ENCODE measurements at places on chromosomes 2 and 18. TPM values are rescaled to one million over a fixed set of nuclear protein-coding genes. Genes with fewer than 3 reads are reported as not detected.

Gene BCL11A
- 17.6 TPM for total RNA-seq

DNA sequence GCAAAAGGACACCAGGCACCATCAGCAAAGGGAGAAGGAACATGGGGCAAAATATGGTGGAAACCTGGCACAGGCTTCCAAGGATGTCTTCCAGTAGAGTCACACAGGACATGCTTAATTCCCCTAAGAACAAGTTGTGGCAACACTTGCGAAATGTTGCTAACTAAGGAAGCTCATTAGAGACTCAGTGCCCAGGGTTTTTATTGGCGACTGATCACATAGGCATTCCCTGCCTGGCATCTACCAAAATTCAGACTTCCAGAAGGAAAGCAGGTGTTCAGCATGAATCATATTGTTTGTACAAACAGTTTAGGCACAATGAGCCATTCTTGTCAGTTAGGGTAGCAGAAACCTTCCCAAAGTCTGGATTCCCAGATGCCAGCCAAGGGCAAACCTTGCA lies 25.7 kb downstream of the SLC4A1AP start:
- H3K27me3 ChIP-seq, result no peaks in the 10 kb centered on the region
- H3K4me3 ChIP-seq, result no peak overlapping the region
- peaks cover 85% of the 10 kb centered on the region for H3K36me3 ChIP-seq
- no peak overlapping the region for H3K27ac ChIP-seq
- DNase-seq, result no peak

DNA sequence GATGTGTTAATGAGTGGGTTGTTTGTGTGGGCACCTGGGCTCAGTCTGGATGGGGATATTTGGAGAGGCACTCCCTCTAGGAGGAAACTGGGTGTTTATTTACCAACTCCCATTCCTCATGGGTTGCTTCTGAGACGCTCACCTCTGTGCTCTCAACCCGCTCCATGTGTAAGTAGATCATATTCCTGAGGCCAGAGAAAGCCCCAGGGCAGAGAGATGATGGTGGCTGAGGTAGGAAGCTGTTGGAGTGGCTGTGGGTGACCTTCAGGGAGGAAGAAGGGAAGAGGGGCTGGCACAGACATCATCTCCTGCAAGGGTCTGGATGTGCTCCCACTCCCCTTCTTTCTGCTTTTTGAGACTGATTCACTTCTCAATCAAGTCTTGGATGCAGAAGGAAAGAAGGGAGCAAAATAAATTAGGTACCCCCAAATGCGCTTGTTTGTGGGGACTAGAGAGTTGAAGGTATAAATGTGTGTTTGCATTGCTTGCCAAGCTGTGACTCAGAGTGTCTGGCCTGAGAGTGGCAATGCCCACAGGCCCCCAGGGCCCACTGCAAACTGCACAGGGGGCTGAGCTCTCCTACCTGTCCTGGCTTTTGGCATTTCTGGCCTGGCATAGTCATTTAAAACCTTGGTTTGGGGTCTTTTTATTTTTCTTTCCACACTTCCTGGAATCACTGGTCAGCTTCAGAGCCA lies 57.2 kb upstream of the TNP1 start:
- H3K4me3 ChIP-seq, result no peak overlapping the region
- no peak for DNase-seq
- H3K27ac ChIP-seq, result no peak overlapping the region
- H3K36me3 ChIP-seq, result no peaks in the 10 kb centered on the region
- peaks cover 6% of the 10 kb centered on the region for H3K4me1 ChIP-seq

DNA sequence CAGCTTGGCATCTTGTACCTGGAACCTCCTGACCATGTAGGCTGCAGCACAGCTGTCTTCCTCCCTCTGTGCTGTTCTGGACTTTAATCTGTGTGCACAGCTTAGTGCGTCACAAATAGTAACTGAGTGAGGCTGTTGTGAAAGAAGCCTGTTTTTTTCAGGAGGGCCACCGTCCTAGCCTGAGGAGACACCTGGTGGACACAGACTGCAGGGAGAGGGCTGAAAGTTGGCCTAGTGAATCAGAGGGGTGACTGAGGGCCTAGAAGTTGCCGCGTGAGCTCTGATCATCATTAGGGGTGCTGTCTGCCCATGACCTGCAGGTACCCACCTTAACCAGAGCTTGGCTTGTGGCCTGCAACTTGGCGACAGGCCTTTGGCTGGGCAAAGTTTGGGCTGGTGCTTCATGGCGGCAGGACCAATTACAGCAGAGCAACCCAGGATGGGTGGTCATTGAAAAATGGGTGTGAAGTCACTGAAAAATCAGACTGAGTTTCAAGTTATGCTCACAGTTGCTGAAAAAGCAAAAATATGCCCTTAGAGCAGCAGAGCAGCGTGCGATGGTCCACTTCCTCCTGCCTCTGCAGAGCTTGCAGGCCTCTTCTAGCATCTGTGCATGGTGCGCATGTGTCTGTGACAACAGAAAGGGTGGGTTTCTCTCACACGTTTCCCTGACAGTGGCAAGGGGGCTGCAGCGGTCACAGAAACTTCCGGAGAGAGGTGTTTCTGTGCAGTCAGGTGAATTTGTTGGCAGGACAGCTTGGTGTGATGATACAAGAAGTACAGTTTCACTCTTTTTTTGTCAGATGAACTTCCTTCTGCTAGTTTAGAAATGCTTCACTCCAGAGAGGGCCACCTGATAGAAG lies 9.6 kb downstream of the GDF7 start:
- no peaks in the 10 kb centered on the region for H3K4me1 ChIP-seq
- peaks cover 34% of the 10 kb centered on the region for H3K27me3 ChIP-seq
- DNase-seq, result peak; percentile 61
- peaks cover 4% of the 10 kb centered on the region for H3K36me3 ChIP-seq
- H3K27ac ChIP-seq, result no peak overlapping the region

DNA sequence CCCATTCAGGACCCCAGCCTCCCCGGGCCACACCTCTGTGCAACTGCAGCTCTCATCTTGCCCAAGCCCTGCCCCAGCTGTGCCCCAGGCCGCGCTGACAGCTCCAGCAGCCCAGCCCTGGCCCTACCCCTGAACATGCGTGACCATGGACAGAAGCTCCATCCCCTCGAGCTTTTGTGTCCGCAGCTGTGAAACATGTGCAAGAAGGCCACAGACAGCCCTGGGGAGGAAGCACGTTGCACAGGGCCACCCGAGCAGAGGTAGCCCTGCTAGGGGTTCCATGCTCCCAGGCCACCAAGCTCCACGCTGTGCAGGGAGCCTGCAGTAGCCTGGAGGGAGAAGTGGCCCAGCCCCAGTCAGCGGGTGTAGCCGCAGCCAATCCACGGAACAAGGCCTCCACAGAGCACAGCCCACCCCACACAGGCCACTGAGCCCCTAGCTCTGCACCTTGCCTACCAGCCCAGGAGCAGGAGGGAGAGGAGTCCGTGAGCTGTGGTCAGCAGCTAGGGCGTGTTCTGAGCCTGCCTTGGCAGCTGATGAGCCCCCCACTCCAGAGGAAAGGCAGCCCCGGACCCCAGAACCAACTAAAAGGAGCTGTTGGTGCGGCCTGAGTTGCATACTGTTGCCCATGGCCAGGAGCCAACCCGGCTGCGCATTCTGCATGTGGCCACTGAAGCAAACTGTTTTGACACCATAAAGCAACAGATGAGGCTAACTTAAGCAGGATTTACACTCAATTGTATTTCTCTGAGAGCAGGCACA lies 184.0 kb downstream of the SEPTIN10 start:
- no peak for DNase-seq
- no peak overlapping the region for H3K4me3 ChIP-seq
- no peaks in the 10 kb centered on the region for H3K4me1 ChIP-seq
- H3K27me3 ChIP-seq, result no peaks in the 10 kb centered on the region

GRCh38 chr18:22346953-22347605 lies 70.6 kb downstream of the CTAGE1 start:
- H3K36me3 ChIP-seq, result no peaks in the 10 kb centered on the region
- H3K27me3 ChIP-seq, result peaks cover 44% of the 10 kb centered on the region
- no peak overlapping the region for H3K4me3 ChIP-seq
- H3K27ac ChIP-seq, result no peak overlapping the region
- peak; percentile 90 for DNase-seq

Gene TMEM169
- total RNA-seq, result 3.6 TPM

DNA sequence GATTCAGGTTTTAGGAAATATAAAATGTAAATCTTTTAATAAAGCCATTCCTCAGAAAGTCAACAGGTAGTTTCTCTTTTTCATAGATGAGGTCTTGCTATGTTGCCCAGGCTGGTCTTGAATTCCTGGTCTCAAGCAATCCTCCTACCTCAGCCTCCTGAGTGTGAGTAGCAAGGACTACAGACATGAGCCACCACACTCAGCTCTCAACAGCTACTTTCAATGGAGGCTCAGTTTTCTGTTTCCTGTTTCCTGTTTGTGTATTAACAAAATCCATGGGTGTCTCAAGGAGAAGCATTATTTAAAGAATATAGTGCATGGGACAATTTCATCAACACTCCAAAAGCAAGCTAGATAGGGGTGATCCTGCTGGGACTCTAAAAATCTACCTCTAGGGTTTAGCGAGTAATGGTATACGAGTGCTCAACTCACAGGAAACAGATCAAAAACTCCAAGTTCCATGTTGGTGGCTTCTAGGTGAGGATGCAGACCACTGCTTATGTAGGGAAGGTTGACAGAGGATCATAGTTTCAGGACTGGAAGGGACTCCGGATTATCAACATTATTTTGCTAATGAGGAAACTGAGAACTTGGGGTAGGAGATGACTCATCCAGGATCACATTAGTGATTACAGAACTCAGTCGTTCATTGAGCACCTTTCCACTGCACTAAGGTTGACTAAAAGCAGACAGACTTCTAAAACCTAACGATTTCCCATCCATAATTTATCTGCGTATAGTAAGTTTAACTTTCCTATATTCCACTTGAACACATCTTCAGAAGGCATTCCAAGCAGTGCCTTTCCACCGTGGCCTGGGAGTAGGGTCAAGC lies 61.7 kb upstream of the WIPF1 start:
- H3K4me1 ChIP-seq, result no peaks in the 10 kb centered on the region
- no peaks in the 10 kb centered on the region for H3K27me3 ChIP-seq
- H3K4me3 ChIP-seq, result no peak overlapping the region
- no peak overlapping the region for H3K27ac ChIP-seq
- no peak for DNase-seq

GRCh38 chr2:73070643-73071359 lies 711 bp downstream of the SFXN5 start:
- no peaks in the 10 kb centered on the region for H3K36me3 ChIP-seq
- no peaks in the 10 kb centered on the region for H3K27me3 ChIP-seq
- peak overlapping the region; percentile 81 for H3K27ac ChIP-seq
- H3K4me3 ChIP-seq, result peak overlapping the region; percentile 95

DNA sequence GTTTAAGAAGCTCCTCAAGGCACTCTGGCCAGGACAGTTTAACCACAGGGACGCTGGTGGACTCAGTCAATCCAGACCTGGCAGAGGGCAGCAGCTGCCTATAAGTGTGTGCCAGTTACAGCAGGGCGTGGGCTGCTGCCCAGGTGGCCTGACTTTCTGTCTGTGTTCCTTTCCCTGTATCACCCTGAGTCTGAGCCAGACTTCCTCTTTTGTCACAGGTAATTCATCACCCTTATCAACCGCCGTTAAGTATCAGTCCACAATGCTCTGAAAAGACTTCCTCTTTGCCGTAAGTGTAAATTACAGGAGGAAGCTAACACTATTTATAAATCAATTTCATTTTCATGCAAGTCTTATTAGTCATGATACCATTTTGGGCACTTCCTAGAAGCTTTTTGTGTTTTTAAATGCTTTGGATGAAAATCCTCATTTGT lies 7.0 kb downstream of the LPIN1 start:
- peaks cover 23% of the 10 kb centered on the region for H3K4me1 ChIP-seq
- H3K27ac ChIP-seq, result no peak overlapping the region
- no peak for DNase-seq

Gene CXCR1
- not detected for total RNA-seq

Gene C2orf15
- total RNA-seq, result 4.3 TPM

DNA sequence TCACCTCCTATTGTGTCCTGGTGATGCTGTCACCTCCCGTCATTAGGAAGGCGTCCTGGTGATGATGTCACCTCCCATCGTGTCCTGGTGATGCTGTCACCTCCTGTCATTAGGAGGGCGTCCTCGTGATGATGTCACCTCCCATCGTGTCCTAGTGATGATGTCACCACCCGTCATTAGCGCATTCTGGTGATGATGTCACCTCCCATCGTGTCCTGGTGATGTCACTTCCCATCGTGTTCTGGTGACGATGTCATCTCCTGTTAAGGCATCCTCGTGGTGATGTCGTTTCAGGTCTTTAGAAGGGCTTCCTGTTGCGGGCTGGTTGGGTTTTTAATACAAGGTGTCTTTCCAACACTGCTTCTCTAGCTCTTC lies 40.7 kb downstream of the CTDP1 start:
- no peaks in the 10 kb centered on the region for H3K4me1 ChIP-seq
- no peaks in the 10 kb centered on the region for H3K27me3 ChIP-seq
- H3K36me3 ChIP-seq, result peaks cover 67% of the 10 kb centered on the region
- DNase-seq, result no peak

Gene CNTNAP5
- 8.2 TPM for total RNA-seq

DNA sequence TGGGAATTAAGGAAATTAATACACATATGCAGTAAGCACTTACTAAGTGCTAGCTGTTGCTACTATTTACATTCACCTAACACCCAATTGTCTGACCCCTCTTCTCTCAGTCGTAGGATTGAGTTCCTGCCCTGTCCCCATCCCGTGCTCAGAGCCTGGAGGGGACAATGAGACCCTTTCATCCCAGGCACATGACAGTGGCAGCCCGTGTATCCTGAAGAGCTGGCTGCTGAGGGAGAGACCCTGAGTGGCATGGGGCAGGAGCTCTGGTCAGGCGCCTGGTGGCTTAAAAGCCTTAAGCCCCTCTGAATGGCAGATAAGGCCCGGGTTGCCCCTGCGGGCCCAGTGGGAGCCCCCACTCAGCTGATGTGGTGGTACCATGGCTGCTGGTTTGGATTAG lies 99.0 kb downstream of the DYSF start:
- DNase-seq, result no peak
- no peaks in the 10 kb centered on the region for H3K36me3 ChIP-seq
- no peak overlapping the region for H3K4me3 ChIP-seq
- no peaks in the 10 kb centered on the region for H3K4me1 ChIP-seq
- H3K27me3 ChIP-seq, result no peaks in the 10 kb centered on the region

- H3K27me3 ChIP-seq, result no peaks in the 10 kb centered on the region
- no peak overlapping the region for H3K4me3 ChIP-seq
- H3K36me3 ChIP-seq, result no peaks in the 10 kb centered on the region
- H3K4me1 ChIP-seq, result no peaks in the 10 kb centered on the region
- H3K27ac ChIP-seq, result no peak overlapping the region
Observed at GRCh38 chr2:83378921-83379320, 1080.2 kb downstream of the SUCLG1 start.

- H3K4me1 ChIP-seq, result peaks cover 3% of the 10 kb centered on the region
- H3K4me3 ChIP-seq, result no peak overlapping the region
- peaks cover 15% of the 10 kb centered on the region for H3K36me3 ChIP-seq
Observed at GRCh38 chr2:105812180-105813044, 67.7 kb downstream of the NCK2 start.

Gene NABP1
- 6.1 TPM for total RNA-seq

GRCh38 chr2:23106242-23106785 lies 278.7 kb upstream of the KLHL29 start:
- H3K27ac ChIP-seq, result no peak overlapping the region
- H3K4me3 ChIP-seq, result no peak overlapping the region
- no peaks in the 10 kb centered on the region for H3K4me1 ChIP-seq
- H3K36me3 ChIP-seq, result no peaks in the 10 kb centered on the region
- no peak for DNase-seq

Gene CYTIP
- total RNA-seq, result not detected

Gene MZT2A
- 133 TPM for total RNA-seq

Measured in endodermal cell (in vitro differentiated cells).